NCI-H2081 treated with DMSO at 0.1 percent for 48 hours (cell line): ENCODE measurements at places on chromosomes 5 and 9.

- no peak for DNase-seq
These were observed 281.9 kb upstream of the NMUR2 start for GRCh38 chr5:152686931-152687330.

DNA sequence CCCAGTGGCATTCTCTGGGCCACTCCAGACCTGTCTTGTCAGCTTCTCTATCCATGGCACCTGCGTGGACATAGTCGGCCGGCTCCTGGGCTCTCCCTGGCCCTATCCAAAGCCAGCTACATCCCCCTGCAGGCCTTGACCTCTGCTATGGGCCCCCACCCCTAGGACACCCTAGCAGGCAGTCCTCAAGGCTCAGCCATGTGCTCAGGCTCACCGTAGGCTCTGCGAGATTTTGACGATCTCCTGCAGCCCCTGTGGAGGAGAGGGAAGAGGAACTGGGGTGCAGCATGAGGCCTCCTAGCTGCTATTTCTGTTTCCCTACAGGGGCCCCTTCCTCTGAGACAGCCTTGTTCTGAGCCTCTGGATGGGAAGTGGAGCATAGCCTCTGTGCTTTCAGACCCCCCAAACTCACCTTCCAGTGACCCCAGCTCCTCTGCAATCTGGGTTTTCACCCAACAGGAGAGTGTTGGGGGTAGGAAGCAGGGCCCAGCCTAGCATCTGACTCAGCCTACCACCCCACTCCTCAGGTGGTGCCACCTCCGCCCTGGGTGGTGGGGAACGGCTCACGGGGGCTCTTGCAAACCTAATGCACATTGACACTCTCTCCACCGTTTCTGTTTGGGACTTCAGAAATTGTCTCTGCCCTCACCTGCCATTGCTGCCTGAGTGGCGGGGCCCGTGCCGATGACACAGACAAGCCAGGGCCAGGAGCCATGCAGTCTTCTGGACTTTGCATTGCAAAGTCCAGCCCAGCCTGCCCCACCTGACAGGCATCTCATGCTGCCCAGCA is 36.7 kb downstream of the HRH2 start:
- DNase-seq = no peak

DNA sequence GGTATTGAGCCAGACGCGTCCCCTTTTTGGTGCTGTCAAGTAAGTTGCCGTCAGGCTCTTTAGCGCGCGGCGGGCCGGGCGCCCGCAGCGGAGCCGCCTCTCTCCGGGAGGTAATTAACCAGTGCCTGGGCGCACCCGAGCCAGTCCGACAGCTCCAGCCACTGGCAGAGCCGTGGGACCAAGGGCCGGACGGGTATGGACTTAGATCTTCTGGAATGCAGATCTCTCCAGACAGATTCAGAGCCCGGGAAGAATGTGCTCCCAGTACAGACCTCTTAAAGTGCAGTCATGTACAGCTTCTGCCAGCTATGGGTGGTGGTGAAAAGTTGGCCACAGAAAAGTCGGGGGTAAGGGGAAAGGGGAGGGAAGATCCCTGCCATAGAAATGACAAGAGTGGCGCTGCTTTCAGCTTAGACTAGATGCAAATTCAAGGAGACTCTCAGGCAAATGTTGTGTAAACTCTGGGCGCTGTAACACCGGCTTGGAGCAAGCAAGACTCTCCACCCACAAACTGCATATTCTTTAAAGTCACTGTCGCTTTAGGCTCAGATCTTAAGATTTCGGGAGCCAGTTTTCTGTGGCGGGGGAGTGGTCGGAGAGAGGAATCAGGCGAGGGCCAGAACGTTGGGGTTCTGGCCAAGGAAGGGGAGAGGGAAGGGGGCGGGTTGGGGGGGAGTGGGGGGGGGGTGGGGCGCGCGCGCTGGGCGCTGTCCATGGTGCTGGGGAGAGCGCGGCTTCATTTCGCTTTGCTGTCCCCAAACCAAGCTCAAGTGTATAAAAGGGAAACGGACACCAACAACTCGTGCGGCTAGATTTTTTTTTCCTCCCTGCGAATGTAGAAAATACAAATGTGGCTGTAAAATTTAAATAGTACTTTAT is 29.2 kb downstream of the NR2F1 start:
- no peak for DNase-seq

DNA sequence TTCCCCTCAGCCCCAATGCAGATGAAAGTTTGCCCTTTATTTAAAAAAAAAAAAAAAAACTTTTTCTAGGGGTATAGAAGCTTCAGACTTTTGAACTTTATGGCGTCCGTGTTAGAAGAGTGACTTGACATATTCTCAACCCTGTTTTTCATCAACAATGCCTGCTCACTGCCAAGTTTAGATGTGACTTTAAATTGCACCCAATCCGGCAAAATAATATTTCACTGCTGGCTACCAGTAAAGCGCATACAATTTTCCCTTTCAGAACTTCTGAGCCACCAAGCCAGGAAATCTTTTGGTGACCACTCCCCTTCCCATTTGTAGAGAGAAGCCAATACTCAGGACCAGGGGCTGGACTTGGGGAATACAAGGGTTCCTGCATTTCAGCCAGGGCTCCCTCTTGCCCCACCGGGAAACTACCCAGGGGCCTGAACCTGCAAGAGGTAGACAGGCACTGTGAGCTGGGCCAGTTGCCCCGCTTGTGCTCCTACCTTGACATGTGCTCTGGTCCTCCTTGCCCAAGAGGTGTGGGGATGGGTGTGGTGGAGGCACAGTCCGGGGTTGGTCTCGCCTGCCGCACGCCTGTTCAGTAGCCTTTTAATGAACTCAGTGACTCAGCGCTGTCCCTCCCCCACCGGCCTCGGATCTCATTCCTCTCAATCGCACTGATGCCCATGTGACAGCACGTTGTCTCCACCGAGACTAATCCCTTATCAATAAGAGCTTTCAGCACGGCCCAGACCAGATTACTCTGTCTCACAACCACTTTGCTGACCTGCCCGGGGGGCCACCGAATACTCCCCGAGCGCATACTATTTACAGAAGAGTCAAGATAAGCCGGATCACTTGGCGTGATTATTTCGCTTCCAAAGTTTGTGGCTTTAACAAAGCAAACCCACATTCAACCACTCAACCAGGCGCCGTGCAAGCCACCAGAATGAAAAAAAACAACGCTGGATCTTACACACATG is 226.4 kb downstream of the DCP2 start:
- DNase-seq = no peak

DNA sequence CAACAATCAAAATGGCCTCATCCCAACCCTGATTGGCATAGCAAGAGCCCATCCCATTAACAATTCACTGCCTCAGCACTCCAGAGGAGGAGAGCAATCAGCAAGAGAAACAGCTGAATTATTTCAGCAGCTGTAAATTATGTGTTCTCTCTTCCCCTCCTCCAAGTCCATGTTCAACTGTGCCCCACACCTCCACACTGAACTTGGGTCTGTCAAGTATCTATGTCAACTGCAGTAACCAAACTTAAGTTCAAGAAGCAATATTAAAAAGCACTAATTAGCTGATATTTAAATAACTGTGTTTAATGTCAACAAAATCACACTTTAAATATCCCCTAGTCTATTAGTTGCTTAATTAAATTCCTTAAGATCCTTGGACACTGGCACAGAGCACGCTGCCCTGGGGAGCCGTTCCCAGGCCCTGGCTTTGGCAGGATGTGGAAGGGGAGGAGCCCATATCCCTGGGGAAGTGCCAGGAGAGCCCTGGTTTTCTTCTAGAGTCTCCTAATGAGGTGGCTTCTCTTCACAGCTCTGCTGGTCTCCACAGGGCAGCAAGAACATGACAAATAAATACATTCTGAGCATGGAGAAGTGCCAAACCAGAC is 50.6 kb downstream of the SIL1 start:
- DNase-seq = no peak

GRCh38 chr5:56350597-56351170 is 117.6 kb upstream of the ANKRD55 start:
- DNase-seq = no peak

DNA sequence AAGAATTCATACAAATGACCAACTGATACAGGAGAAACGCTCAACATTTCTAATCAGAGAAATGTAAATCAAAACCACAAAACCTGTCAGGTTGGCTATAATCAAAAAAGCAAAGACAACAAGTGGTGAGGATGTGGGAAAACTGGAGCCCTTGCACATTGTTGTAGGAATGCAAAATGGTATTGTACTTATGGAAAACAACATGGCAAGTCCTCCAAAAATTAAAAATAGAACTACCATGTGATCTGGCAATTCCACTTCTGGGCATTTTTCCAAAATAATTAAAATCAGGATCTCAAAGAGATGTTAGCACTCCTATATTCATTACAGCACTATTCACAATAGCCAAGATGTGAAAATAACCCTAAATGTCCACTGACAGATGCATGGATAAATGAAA is 76.1 kb downstream of the FNIP1 start:
- DNase-seq = peak; percentile 39

DNA sequence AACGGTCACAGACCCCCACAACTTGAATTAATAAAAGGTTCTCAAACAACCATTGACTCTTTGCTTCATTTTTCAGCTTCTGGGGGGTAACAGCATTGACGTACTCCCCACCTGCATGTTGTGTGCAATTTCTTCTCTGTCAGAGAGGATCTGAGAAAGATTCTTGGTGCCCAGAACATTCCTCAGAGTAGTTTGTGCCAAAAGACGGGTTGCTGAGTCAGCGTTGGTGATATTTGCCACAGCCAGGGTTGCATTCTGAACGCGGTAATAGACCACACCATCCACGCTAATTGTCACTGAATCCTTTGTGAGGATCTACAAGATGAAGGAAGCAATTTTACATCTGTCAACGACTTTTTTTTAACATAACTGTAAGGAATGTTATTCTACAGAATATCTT is 21.0 kb downstream of the STOM start:
- no peak for DNase-seq

GRCh38 chr5:53422539-53422938 is 57.9 kb upstream of the FST start:
- DNase-seq = no peak

GRCh38 chr5:103019804-103020203 is 100.1 kb downstream of the GIN1 start:
- DNase-seq = no peak

GRCh38 chr5:35363387-35363965 is 133.2 kb upstream of the PRLR start:
- no peak for DNase-seq

DNA sequence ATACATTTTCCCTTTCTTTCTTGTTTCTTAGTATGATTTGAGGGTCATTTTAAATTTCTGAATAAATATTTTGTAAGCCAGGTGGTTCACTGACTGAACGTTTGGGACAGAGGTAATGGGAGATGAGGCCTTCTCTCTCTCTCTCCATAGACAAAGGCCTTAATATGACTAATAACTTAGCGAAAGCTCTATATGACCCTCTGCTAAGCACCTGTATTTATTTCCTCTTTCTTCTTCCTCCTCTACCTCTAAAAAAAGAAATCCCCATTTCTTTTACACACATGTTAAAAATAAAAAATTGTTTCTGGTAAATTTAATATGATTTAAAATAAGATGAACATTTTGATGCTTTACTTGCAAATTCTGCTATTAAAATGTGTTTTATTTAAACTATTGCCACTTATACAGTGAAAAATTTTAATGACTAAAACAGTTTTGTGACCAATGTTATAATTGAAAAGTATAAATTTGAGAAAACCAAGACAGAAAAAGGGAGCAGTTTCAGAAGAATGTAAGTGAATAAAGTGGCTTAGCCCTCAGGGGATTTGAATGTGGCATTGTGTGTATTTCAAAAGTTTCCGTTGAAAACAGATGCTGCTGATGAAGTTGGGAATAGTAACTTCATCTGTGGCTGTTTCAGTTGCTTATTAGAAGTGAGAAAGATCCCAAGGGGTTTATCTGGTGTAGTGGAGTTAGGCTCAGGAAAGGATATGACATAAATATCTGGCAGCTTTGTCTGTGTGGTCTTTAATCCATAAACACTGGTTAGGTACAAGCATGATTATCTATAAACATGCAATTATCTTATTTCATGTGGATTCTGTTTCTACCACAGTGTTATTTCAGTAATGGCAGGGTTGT is 128.6 kb upstream of the GRHPR start:
- DNase-seq = no peak
